Naive thymus-derived CD4-positive, alpha-beta T cell (primary cell): ENCODE measurements at places on chromosomes 3 and 15. TPM values are rescaled to one million over a fixed set of nuclear protein-coding genes. Genes with fewer than 3 reads are reported as not detected.

DNA sequence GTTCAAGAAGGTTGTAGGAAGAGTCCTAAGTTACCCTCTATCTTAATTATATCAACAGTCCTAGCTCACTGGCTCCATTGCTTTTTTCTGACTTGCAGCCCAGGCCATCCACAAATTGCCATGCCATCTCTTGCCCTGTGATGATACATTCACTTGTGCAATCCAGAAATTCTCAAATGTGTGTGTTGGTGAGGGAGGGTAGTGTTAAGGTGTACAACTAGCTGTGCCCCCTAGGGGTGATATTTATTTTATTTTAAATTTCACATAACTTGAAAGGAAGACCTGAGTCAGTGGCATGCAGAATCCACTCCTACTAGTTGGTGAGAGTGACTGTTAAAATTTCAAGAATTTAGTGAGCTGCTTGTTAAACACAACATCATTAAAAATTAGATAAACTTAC, 156.1 kb upstream of the ANKRD28 start:
- H3K4me3 ChIP-seq: no peak overlapping the region
- no peaks in the 10 kb centered on the region for H3K4me1 ChIP-seq

DNA sequence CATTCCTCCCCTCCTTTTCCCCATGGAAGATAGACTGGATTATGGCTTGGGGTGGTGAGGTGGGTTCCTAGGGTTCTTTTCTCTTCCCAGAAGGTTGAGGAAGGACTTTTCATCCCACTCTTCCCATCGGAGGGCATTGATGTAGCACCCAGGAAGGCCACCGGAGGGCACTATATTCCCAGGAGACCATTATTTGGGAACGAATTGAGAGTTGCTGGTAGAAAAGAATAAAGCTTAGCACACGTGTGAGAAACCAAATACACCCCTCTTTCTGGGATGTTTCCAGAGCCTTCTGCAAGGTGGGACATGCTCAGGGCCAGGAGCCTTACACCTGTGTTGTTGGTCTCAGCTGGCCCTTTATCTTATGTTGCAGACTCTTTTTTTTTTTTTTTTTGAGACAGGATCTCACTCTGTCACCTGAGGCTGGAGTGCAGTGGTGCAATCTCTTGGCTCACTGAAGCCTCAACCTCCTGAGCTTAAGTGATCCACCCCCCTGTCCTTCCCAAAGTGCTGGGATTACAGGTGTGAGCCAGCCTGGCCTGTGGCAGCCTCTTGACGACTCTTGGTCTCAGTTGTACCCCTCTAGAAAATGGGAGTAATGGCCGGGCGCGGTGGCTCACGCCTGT, 6.3 kb upstream of the CDC25A start:
- H3K36me3 ChIP-seq: no peaks in the 10 kb centered on the region
- no peak overlapping the region for H3K4me3 ChIP-seq
- DNase-seq: no peak
- no peak overlapping the region for H3K27ac ChIP-seq

- no peak for DNase-seq
- H3K4me3 ChIP-seq: no peak overlapping the region
- no peak overlapping the region for H3K27ac ChIP-seq
- H3K27me3 ChIP-seq: no peaks in the 10 kb centered on the region
- no peaks in the 10 kb centered on the region for H3K36me3 ChIP-seq
Observed at GRCh38 chr15:62809115-62809967, 233.2 kb upstream of the TPM1 start.

DNA sequence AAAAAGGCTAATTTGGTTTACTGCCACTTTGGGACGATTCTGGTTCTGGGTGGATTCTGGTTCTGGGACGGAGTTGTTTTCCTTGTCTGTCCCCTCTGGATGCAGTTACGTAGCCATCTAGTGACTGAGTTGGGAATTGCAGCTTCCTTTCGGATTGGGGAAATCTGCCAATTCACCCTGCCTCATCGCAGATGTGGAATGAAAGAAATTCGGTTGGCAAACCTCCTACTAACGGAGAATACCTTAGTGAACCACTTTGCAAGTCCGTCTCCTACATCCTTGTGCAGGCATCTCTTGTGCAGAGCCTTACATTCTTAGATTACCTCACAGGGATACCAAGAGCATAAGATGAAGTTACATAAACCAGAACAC, 31.5 kb upstream of the AP4E1 start:
- H3K27me3 ChIP-seq: no peaks in the 10 kb centered on the region
- no peaks in the 10 kb centered on the region for H3K36me3 ChIP-seq
- peak; percentile 62 for DNase-seq
- peaks cover 5% of the 10 kb centered on the region for H3K4me1 ChIP-seq

- H3K4me1 ChIP-seq: no peaks in the 10 kb centered on the region
- H3K27me3 ChIP-seq: no peaks in the 10 kb centered on the region
- H3K4me3 ChIP-seq: no peak overlapping the region
- DNase-seq: no peak
- H3K36me3 ChIP-seq: no peaks in the 10 kb centered on the region
- H3K27ac ChIP-seq: no peak overlapping the region
Observed at GRCh38 chr15:64001148-64001547, 45.1 kb downstream of the DAPK2 start.

DNA sequence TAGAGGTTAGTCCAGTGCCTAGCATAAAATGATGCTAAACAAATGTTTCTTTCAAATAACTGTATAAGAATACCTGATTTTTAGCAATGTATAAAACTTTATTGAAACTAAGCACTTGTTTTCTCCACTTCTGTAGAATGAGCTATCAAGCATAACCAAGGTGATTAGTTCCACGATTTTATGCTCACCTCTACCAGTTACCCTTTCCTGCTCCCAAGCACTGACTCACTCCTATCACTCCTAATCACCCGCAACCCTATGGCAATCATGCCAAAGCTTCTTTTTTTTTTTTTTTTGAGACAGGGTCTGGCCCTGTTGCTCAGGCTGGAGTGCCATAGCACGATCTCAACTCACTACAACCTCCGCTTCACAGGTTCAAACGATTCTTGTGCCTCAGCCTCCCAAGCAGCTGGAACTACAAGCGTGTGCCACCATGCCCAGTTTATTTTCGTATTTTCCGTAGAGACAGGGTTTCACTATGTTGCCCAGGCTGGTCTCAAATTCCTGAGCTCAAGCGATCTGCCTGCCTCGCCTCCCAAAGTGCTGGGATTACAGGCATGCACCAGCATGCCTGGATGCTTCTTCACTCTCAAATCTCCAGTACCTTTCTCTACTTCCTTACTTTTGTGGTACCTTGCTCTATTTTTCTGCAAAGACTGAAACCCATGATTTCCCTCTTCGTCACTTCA, 3.9 kb downstream of the HSPBAP1 start:
- H3K27me3 ChIP-seq: no peaks in the 10 kb centered on the region
- no peak overlapping the region for H3K4me3 ChIP-seq
- peaks cover 21% of the 10 kb centered on the region for H3K4me1 ChIP-seq
- no peaks in the 10 kb centered on the region for H3K36me3 ChIP-seq
- no peak for DNase-seq

DNA sequence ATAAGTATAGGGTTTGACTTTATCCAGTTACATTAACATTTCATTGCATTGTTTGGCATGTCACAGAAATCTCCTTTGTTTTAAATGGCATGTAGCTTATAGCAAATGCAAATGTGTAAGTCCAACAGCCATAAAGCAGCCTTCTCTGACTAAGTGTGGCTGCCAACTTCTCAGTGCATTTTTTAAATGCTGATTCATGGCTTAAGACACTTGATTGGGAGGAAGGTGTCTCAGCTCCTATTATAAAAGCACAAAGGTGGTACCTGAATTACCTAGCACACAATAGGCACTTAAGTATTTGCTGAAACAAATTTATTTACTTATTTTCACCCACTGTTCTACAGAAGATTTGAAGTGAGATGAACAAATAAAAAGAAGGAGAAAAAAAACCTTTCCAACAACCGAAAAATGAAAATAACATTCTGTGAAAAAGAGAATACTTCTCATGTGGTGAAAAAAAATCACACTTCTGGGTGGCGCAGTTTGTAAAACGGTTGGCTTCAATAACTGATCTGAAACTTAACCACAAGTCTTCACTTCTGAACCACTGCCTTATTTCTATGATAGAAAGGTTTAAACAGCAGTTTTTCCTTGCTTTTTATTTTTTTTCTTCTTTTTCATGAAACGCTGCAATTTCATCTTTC, 105.5 kb upstream of the ICE2 start:
- H3K27me3 ChIP-seq: no peaks in the 10 kb centered on the region
- DNase-seq: peak; percentile 73
- H3K4me3 ChIP-seq: peak overlapping the region; percentile 30
- peaks cover 80% of the 10 kb centered on the region for H3K4me1 ChIP-seq
- no peaks in the 10 kb centered on the region for H3K36me3 ChIP-seq

GRCh38 chr3:24300949-24301348, 193.7 kb downstream of the THRB start:
- no peak overlapping the region for H3K27ac ChIP-seq
- no peak for DNase-seq
- no peaks in the 10 kb centered on the region for H3K4me1 ChIP-seq
- H3K27me3 ChIP-seq: no peaks in the 10 kb centered on the region
- no peak overlapping the region for H3K4me3 ChIP-seq

DNA sequence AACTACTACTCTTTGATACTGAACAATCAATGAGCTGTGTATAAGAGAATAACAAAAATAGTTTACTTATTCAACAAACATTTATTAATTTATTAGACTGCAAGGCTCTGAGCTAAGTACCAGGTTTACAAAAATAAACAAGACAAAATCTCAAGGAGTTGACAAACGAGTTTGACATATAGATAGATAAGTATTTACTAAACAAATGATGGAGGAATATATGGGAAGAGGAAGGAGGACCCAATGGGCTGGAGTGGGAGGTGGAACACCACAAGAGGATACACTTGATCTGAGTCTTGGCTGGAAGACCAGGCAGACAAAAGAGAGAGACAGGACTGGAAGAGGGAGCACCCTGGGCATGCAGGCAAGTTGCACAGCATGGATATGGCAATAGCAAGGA, 47.5 kb upstream of the FSIP1 start:
- no peak for DNase-seq
- H3K27me3 ChIP-seq: no peaks in the 10 kb centered on the region
- H3K27ac ChIP-seq: no peak overlapping the region

DNA sequence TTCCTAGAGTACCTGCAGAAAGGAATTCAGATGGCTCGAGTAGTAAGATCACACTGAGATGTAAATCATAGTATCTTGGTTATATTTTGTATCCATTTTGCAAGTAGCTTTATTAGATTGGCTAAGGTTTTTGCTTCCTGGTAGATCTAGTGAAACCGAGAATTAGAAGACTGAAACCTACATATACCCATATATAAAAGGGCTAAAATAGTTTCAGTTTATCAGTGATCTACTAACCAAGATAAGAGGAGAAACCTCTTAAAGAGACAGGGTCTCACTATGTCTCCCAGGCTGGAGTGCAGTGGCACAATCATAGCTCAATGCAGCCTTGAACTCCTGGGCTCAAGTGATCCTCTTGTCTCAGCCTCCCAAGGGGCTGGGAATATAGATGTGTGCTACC, 135.3 kb downstream of the PCCB start:
- no peaks in the 10 kb centered on the region for H3K36me3 ChIP-seq
- H3K4me3 ChIP-seq: no peak overlapping the region
- no peak for DNase-seq
- no peaks in the 10 kb centered on the region for H3K4me1 ChIP-seq

GRCh38 chr3:108302570-108302969, 6.2 kb downstream of the HHLA2 start:
- H3K4me1 ChIP-seq: no peaks in the 10 kb centered on the region
- no peaks in the 10 kb centered on the region for H3K27me3 ChIP-seq
- DNase-seq: no peak
- no peak overlapping the region for H3K27ac ChIP-seq
- H3K4me3 ChIP-seq: peak overlapping the region; percentile 21
- H3K36me3 ChIP-seq: no peaks in the 10 kb centered on the region

- H3K4me1 ChIP-seq: no peaks in the 10 kb centered on the region
- no peaks in the 10 kb centered on the region for H3K27me3 ChIP-seq
- DNase-seq: no peak
Observed at GRCh38 chr15:70319466-70319865, 221.7 kb upstream of the TLE3 start.

- no peak overlapping the region for H3K27ac ChIP-seq
- no peaks in the 10 kb centered on the region for H3K27me3 ChIP-seq
- H3K4me1 ChIP-seq: no peaks in the 10 kb centered on the region
Observed at GRCh38 chr15:61003437-61004218, 225.5 kb downstream of the RORA start.

GRCh38 chr3:102179326-102180177, 255.3 kb upstream of the ZPLD1 start:
- H3K27me3 ChIP-seq: no peaks in the 10 kb centered on the region
- H3K36me3 ChIP-seq: no peaks in the 10 kb centered on the region
- DNase-seq: no peak
- H3K27ac ChIP-seq: peak overlapping the region; percentile 73

DNA sequence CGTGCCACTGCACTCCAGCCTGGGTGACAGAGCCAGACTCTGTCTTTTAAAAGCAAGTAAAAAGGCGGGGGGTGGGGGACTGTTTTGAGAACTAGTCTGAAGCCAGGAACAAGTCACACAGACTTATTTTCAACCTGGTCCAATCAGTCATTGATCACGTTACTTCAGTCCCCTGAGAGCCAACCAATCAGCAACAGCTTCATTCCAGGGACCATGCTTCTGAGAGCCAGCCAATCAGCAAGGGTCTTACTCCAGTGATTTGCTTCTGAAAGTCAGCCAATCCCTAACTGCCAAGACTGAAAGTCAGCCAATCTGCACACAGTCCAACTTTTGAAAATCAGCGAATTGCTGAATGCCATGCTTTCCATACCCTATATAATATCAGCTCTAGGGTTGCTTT, 48.6 kb upstream of the C15orf39 start:
- no peak overlapping the region for H3K27ac ChIP-seq
- no peak for DNase-seq
- H3K4me1 ChIP-seq: no peaks in the 10 kb centered on the region
- H3K36me3 ChIP-seq: no peaks in the 10 kb centered on the region
- H3K27me3 ChIP-seq: no peaks in the 10 kb centered on the region

DNA sequence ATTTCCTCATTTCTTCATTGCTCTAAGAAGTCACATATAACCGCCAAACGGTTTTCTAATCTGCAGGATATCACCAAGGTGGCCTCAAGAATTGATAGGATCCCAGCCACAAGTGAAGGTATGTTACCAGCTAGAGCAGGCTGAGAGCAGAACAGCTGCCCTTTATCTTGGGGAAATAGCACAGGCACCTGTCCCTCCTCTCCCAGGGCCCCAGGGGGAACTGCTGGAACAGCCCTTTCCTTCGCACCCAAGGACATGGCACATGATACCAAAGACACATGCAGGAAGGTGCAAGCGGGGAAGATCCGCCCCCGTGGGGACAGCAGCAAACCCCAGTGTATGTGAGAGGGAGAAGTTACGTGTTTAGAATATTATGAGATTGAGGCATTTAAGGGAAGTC, 35.3 kb downstream of the HOMER2 start:
- no peak overlapping the region for H3K27ac ChIP-seq
- no peak for DNase-seq
- H3K36me3 ChIP-seq: no peaks in the 10 kb centered on the region
- H3K4me3 ChIP-seq: no peak overlapping the region
- H3K27me3 ChIP-seq: no peaks in the 10 kb centered on the region
- no peaks in the 10 kb centered on the region for H3K4me1 ChIP-seq

GRCh38 chr15:100781061-100781960, 98.3 kb upstream of the ALDH1A3 start:
- no peaks in the 10 kb centered on the region for H3K27me3 ChIP-seq
- no peak overlapping the region for H3K4me3 ChIP-seq
- no peaks in the 10 kb centered on the region for H3K4me1 ChIP-seq

The LTK gene
- 2.2 TPM for total RNA-seq

The ANP32A gene
- 111 TPM for total RNA-seq

The SCAANT1 gene
- total RNA-seq: not detected
